ENCODE measurements at places on chromosomes 7 and 10.
A peak's percentile ranks its signal among the peaks of the same experiment; 100 is the strongest.

DNA sequence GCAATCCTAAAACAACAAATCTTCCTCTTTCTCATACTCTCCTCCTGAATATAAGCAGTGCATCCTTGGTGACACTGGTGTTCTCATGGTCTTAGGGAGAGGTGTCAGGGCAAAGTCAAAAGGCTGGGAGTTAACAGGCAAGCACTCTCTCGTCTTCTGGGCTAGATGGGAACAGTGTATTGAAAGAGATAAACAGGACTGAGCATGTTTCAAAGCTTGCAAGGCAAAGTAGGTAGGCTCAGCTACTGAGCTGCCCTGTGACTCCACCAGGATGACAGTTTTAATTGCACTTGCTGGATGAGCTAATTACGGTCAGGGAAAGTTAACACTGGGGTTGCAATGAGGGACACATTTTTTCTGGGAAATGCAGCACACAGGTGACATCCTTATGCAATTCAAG, 554.9 kb upstream of the NRP1 start:
- H3K4me1 ChIP-seq: no peaks in the 10 kb centered on the region
- H3K27me3 ChIP-seq: no peaks in the 10 kb centered on the region
- no peak for DNase-seq
- H3K27ac ChIP-seq: no peak overlapping the region

DNA sequence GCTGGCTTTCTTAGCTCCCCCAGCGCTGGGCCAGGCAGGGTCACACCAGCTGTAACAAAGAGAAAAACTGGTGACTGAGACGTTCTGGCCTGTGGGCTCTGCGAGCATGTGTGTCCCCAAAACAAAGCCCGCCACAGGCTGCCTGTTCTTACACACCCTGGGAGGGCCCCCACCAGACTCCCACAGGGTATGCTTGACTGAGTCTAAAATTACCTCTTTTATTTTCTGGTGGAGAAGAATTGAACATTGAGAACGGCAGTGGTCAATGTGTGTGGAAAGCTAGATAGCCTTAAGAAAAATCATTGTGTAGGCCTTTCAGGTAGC, 808 bp downstream of the C10orf71 start:
- no peak overlapping the region for H3K27ac ChIP-seq
- H3K36me3 ChIP-seq: no peaks in the 10 kb centered on the region
- no peak for DNase-seq
- H3K4me3 ChIP-seq: no peak overlapping the region
- no peaks in the 10 kb centered on the region for H3K4me1 ChIP-seq
- H3K27me3 ChIP-seq: no peaks in the 10 kb centered on the region

- no peak overlapping the region for H3K27ac ChIP-seq
- DNase-seq: no peak
- no peaks in the 10 kb centered on the region for H3K36me3 ChIP-seq
Observed at GRCh38 chr10:43961523-43962345, 313.1 kb upstream of the ZNF32 start.

- no peaks in the 10 kb centered on the region for H3K27me3 ChIP-seq
- peak overlapping the region; percentile 10 for H3K27ac ChIP-seq
- H3K4me3 ChIP-seq: no peak overlapping the region
- DNase-seq: peak; percentile 73
- no peaks in the 10 kb centered on the region for H3K36me3 ChIP-seq
Observed at GRCh38 chr7:142714375-142714774, 34.9 kb upstream of the PRSS1 start.

GRCh38 chr10:74650613-74651012, 175.8 kb upstream of the KAT6B start:
- no peak overlapping the region for H3K4me3 ChIP-seq
- no peak for DNase-seq
- no peaks in the 10 kb centered on the region for H3K4me1 ChIP-seq
- no peaks in the 10 kb centered on the region for H3K27me3 ChIP-seq
- no peaks in the 10 kb centered on the region for H3K36me3 ChIP-seq
- no peak overlapping the region for H3K27ac ChIP-seq

- no peaks in the 10 kb centered on the region for H3K27me3 ChIP-seq
- no peak overlapping the region for H3K4me3 ChIP-seq
- no peak for DNase-seq
- no peaks in the 10 kb centered on the region for H3K36me3 ChIP-seq
Observed at GRCh38 chr10:121764233-121764942, 163.4 kb downstream of the ATE1 start.

DNA sequence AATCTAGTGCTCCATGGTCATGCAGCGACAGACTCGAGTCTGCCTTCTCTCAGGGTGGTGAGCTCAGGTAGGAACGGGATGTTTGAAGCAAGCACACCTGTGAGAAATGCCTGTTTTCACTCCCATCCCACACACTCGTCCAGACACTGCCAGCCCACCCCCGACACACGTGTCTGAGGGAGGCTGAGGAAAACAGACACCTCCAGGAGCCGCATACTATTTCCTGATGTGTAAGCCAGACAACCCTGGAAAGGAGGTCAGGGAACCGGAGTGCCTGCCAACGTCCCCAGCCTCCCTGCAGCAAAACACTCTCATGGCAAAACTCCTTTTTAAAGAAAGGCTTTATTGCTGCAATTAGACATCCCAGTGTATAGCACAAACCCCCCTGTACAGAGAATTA, 80.2 kb downstream of the ALOX5 start:
- no peak for DNase-seq
- peaks cover 14% of the 10 kb centered on the region for H3K4me1 ChIP-seq
- no peak overlapping the region for H3K4me3 ChIP-seq
- H3K36me3 ChIP-seq: peaks cover 9% of the 10 kb centered on the region
- H3K27me3 ChIP-seq: no peaks in the 10 kb centered on the region

DNA sequence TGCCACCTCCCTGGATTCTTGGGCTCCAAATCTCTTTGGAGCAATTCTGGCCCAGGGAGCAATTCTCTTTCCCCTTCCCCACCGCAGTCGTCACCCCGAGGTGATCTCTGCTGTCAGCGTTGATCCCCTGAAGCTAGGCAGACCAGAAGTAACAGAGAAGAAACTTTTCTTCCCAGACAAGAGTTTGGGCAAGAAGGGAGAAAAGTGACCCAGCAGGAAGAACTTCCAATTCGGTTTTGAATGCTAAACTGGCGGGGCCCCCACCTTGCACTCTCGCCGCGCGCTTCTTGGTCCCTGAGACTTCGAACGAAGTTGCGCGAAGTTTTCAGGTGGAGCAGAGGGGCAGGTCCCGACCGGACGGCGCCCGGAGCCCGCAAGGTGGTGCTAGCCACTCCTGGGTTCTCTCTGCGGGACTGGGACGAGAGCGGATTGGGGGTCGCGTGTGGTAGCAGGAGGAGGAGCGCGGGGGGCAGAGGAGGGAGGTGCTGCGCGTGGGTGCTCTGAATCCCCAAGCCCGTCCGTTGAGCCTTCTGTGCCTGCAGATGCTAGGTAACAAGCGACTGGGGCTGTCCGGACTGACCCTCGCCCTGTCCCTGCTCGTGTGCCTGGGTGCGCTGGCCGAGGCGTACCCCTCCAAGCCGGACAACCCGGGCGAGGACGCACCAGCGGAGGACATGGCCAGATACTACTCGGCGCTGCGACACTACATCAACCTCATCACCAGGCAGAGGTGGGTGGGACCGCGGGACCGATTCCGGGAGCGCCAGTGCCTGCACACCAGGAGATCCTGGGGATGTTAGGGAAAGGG, 913 bp downstream of the NPY start:
- no peak for DNase-seq
- H3K27me3 ChIP-seq: peaks cover 24% of the 10 kb centered on the region
- no peaks in the 10 kb centered on the region for H3K36me3 ChIP-seq
- no peak overlapping the region for H3K4me3 ChIP-seq
- H3K4me1 ChIP-seq: peaks cover 18% of the 10 kb centered on the region

DNA sequence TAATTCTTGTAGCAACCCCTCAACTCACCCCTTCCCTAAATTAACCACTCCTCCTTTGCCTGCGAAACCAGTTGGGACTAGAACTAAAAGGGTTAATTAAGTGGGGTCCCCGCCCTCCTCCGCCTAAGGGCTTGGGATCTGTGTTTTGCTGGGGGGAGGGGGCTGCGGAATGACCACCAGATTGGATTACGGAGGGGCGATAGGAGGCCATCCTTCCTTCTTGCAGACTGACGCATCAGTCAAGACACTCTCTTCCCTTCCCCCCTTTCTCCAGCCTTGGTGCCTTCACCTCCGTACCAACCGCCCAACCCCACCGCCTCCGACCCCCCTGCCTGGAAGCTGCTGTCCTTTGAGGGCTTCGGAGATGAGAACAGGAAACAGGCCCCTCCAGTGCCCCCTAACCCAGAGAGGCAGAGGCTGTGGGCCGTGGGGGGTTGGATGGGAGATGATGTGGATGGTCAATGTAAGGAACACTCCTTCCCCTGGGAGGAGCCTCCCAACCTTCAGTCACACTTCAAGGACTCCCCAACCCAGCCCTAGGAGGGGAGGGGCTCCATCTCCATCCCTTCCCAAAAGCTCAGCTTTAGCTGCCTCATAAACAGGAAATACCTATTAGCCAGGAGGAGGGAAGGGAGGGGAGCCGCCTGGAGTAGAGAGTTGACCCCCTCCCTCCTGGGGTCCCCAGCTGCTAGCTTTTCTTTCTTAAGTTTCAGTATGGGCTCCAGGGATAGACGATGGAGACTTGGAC, 997 bp upstream of the LDB1 start:
- H3K27me3 ChIP-seq: no peaks in the 10 kb centered on the region
- no peak for DNase-seq
- H3K4me1 ChIP-seq: peaks cover 41% of the 10 kb centered on the region
- H3K27ac ChIP-seq: peak overlapping the region; percentile 90
- H3K36me3 ChIP-seq: no peaks in the 10 kb centered on the region

DNA sequence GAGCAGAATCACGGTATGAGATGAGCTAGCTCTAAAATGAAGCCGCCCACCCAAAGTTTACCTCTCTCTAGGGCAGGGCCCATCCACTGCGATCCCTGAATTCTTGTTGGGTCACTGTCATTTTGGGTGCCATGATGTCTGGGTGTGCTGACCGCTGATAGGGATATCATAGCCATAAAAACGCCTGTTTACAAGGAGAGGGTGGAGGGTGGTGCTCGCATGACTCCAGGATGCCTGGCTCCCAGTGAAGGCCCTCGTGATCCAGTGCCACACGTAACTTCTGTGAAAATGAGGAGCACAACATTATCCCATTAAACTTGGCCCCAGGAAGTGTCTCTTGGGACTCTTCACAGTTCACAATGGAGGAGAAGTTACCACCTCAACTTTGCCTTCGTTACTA, 139.5 kb downstream of the TCF7L2 start:
- no peak overlapping the region for H3K4me3 ChIP-seq
- H3K27me3 ChIP-seq: no peaks in the 10 kb centered on the region
- no peaks in the 10 kb centered on the region for H3K36me3 ChIP-seq
- H3K27ac ChIP-seq: no peak overlapping the region
- DNase-seq: no peak
- H3K4me1 ChIP-seq: peaks cover 16% of the 10 kb centered on the region

DNA sequence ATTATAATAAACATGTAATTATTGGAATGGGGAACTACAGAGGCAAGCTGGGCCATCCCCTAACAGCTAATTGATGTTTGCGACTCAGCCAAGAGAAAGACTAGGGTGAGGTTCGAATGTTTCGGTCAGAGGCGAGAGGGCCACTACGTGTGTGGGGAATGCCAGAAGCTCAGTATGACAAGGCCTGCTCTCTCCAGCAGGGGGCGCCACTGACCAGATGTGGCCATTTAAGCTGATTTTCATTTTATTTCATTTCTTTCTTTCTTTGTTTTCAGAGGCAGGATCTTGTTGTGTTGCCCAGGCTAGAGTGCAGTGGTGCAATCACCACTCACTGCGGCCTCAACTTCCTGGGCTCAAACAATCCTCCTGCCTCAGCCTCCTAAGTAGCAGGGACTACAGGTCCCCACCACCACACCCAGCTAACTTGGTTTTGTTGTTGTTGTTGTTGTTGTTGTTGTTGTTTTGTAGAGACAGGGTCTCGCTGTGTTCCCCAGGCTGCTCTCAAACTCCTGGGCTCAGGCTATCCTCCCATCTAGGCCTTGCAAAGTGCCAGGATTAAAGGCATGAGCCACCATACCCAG, 38.1 kb downstream of the TMEM130 start:
- peak; percentile 11 for DNase-seq
- no peaks in the 10 kb centered on the region for H3K4me1 ChIP-seq
- H3K27ac ChIP-seq: no peak overlapping the region
- no peak overlapping the region for H3K4me3 ChIP-seq
- no peaks in the 10 kb centered on the region for H3K27me3 ChIP-seq
